ENCODE measurements at places on chromosomes 1 and 21. TPM values are rescaled to one million over a fixed set of nuclear protein-coding genes. Genes with fewer than 3 reads are reported as not detected.

GRCh38 chr1:216702170-216702569, 21.1 kb downstream of the ESRRG start:
- DNase-seq = no peak
- H3K27me3 ChIP-seq = no peaks in the 10 kb centered on the region
- no peaks in the 10 kb centered on the region for H3K36me3 ChIP-seq
- no peak overlapping the region for H3K27ac ChIP-seq

DNA sequence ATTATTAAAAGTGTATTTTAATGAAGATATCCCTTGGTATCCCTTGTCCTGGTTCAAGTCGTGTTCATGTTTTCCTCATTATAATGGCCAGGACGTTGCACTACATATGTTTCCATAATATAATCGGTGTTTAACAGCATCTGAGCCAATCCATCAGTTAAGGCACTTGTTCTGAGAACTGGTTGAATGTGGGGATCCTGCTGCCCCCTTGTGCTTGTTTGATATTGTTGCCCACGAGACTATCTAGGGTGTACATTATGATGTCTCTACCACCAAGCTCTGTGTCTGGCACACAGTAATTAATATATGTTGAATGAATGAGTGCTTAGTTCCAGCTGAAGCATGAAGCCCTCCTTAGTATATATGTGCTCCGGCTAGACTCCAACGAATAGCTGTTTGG, 193.0 kb downstream of the CACNA1E start:
- H3K4me3 ChIP-seq = no peak overlapping the region
- H3K27me3 ChIP-seq = peaks cover 15% of the 10 kb centered on the region
- H3K36me3 ChIP-seq = no peaks in the 10 kb centered on the region
- no peaks in the 10 kb centered on the region for H3K4me1 ChIP-seq
- peak; percentile 34 for DNase-seq

- H3K36me3 ChIP-seq = peaks cover 11% of the 10 kb centered on the region
- peak overlapping the region; percentile 8 for H3K27ac ChIP-seq
- no peak for DNase-seq
- no peaks in the 10 kb centered on the region for H3K27me3 ChIP-seq
- H3K4me1 ChIP-seq = peaks cover 33% of the 10 kb centered on the region
Observed at GRCh38 chr1:89068291-89068690, 3.3 kb upstream of the GBP1 start.

DNA sequence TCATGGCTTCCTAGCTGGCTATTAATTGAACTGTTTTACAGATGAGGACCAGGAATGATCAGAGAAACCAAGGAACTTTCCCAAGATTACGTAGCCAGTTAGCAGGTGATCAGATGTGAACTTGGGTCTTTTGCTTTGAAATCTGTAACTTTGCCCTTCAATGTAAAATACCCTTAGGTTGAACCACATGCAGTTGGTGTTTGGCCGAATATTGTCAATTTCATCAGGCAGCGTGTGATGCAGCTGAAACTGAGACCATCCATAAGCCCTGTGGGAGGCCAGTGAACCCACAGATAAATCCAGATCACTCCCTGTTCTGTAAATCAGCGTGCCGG, 150.8 kb downstream of the ETS2 start:
- no peaks in the 10 kb centered on the region for H3K36me3 ChIP-seq
- DNase-seq = no peak
- peaks cover 19% of the 10 kb centered on the region for H3K4me1 ChIP-seq
- H3K27ac ChIP-seq = no peak overlapping the region
- no peak overlapping the region for H3K4me3 ChIP-seq
- peaks cover 2% of the 10 kb centered on the region for H3K27me3 ChIP-seq

DNA sequence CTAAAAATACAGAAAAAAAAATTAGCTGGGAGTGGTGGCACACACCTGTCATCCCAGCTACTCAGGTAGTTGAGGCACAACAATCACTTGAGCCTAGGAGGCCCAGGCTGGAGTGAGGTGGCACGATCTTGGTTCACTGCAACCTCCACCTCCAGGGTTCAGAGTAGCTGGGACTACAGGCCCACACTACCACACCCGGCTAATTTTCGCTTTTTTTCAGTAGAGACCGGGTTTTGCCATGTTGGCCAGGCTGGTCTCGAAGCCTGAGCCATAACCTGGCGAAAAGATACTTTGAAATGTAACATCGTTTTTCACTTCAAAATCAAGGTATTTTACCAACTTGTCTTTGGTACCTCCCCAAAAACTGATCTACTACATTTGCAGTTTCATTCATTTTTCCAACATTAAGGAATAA, 6.1 kb downstream of the GAS5 start:
- no peaks in the 10 kb centered on the region for H3K27me3 ChIP-seq
- peaks cover 26% of the 10 kb centered on the region for H3K4me1 ChIP-seq
- H3K27ac ChIP-seq = peak overlapping the region; percentile 97
- H3K4me3 ChIP-seq = peak overlapping the region; percentile 20

DNA sequence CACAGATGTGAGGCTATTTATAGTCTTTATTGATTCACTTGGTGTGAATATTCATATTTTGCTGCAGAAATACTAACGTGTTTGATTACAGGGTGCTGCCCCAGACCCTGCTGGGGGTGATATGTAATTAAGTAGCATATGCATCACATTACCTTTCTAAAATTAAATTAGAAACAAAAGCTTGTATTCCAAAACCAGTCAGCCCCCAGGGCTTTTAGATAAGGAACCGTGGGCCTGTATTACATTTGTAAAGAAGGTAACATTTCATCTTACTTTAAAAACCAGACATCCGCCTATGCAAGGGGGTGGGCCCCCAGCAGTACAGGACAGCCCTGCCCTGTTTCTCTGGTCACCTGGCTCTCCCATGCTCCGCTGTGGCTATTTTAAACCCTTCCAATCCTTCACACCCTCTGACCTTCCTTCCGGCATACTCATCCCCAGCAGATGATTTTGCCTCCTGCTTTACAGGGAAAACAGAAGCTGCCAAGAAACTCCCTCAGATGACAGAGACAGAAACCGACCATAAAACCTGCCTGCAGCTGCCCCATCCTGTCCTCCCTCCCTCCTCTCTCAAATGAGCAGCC, 22.0 kb upstream of the KCNC4 start:
- no peak for DNase-seq
- no peak overlapping the region for H3K4me3 ChIP-seq

- H3K27ac ChIP-seq = peak overlapping the region; percentile 58
- no peaks in the 10 kb centered on the region for H3K36me3 ChIP-seq
- peak; percentile 83 for DNase-seq
- peaks cover 16% of the 10 kb centered on the region for H3K4me1 ChIP-seq
Observed at GRCh38 chr1:168386949-168387586, 106.4 kb downstream of the TBX19 start.

The FMO1 gene
- not detected for total RNA-seq

GRCh38 chr1:72060466-72061245, 221.7 kb downstream of the NEGR1 start:
- H3K4me3 ChIP-seq = no peak overlapping the region
- H3K4me1 ChIP-seq = no peaks in the 10 kb centered on the region
- H3K27ac ChIP-seq = no peak overlapping the region
- no peak for DNase-seq
- H3K27me3 ChIP-seq = no peaks in the 10 kb centered on the region

DNA sequence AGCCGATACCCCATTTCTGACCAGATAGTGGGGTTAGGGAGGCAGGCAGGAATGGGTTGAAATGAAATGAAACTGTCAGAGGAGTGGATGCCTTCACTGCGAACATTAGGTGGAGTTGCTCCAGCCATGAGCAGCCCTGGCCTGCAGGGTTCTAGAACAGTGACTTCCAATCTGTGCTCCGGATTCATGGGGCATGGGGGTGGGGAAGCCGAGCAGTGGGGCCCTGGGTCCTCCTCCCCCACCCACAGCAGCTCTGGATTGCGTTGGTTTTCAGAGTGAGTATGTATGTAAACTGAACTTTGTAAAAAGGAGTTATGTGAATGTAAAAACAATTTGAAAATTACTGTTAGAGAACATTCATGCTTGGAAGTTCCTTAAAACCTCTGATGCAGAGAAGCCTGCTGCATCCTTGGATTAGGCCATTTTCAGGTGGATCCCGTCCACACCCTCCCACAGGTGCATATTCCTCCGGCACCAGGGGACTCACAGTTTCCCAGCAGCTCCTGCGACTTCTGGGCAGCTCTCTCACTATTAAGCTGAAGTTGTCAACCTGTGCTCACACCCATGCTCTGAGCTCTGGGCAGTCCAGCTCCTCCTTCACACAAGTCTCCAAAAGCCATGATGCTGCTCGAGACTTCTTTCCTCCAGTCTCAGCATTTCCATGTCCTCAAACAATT, 54.4 kb upstream of the EDN2 start:
- no peak overlapping the region for H3K27ac ChIP-seq
- H3K4me3 ChIP-seq = no peak overlapping the region
- H3K27me3 ChIP-seq = no peaks in the 10 kb centered on the region
- H3K4me1 ChIP-seq = no peaks in the 10 kb centered on the region

- no peak for DNase-seq
- no peaks in the 10 kb centered on the region for H3K4me1 ChIP-seq
- no peaks in the 10 kb centered on the region for H3K36me3 ChIP-seq
- no peak overlapping the region for H3K27ac ChIP-seq
Observed at GRCh38 chr1:233587958-233588799, 25.7 kb upstream of the KCNK1 start.

The SMIM34 gene
- not detected for total RNA-seq

All from activated CD8-positive, alpha-beta T cell treated with anti-CD3 and anti-CD28 coated beads for 36 hours (primary cell).